Caki2 (cell line): ENCODE measurements at places on chromosomes 5 and 9. TPM values are rescaled to one million over a fixed set of nuclear protein-coding genes. Genes with fewer than 3 reads are reported as not detected.

- no peak for DNase-seq
Observed at GRCh38 chr5:137372773-137373160, 126.4 kb downstream of the SPOCK1 start.

DNA sequence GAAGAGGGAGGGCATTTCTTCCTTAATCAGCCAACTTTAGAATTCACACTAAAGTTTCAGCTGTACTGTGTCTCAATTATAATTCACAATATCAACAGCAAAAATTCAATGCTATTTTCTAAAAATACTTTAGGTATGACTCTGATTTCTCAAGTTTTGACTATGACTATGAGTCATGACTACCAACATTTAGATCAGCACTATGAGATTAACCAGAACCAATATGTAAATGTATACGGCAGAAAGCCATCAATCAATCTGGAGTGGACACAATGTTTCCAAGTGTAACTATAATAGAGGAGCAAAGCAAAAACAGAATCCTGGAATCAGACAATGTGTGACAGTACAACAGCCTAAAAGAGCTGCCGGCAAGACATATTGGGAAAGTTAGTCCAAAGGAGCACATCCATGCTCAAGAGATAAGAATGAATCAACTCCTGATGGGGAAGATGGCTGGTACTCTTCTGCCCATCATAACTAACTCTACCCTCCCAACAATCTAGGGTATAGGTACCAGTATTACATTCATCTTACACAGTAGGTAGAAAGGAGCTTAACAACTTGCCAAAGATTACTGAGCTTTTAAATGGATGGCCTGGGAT, 294.4 kb downstream of the SEMA5A start:
- DNase-seq: no peak

PTGER4 gene
- total RNA-seq: 3.4 and 7.5 TPM in 2 replicates

- no peak for DNase-seq
Observed at GRCh38 chr9:122318284-122318683, 52.5 kb upstream of the PTGS1 start.

DNA sequence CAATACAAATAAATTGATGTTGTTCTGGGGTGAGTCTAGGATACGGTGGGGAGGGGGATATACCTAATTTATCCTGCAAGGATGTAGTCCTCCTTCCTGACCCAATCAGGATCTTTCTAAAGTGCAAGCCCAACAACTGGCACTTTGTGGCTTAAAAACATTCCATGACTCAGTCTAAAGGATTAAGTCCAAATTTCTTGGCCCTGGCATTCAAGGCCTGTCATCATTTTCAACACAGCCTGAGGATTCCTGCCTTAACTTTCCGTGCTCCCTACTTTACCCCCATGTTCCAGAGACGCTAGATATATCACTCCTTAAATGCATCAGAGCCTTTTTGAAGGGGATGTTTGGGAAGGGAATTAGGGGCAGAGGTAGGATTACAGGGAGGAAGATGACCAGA, 1.0 kb downstream of the FAM221B start:
- DNase-seq: no peak

DNA sequence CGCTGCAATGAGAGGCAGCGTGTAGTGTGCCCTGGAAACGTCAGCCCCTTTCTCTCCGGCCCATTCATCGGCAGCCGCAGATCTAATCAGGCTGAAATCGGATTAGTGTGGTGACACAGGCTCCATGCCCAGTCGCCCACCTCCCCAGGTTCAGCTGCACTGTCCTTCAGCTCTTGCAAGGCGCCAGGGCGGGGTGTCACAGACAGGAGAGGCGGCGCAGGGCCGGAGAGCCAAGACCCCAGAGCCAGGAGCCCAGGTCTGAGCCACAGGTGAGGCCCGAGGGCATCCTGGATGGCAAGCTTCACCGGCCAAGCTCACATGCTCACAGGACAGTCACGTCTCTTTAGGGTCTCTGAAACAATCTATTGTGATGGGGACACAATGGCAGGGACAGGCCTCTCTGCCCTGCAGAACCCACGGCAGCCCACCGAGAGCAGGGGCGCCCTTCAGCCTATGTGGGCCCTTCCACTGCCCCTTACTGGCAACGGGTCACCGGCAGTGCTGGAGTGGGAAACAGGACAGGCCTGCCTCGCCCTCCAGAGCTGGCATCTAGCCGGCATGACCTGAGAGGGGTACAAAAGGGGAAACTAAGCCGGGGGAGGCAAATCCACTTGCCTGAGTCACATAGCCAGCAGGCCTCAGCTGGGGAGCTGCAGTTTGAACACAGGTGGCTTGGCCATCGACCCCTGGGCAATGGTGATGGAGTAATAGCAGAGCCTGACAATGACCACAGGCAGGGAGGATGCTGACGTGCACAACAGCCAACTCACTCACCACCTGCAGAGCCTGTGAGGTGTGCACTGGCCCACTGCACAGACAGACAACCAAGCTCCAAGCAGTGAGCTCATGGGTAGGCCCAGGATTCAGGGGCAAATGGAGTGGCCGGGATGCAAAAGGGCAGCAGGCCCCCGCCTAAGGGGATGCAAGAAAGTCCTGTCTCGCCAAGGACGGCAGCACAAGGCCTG, 48.1 kb downstream of the VAV2 start:
- DNase-seq: no peak
